ENCODE measurements at places on chromosomes 6 and 20.

- DNase-seq = peak; percentile 38
These were observed 55.0 kb upstream of the VSX1 start for GRCh38 chr20:25136643-25137559.

GRCh38 chr20:37309936-37310590 is 20.6 kb downstream of the MANBAL start:
- no peak for DNase-seq

- DNase-seq = no peak
These were observed 2.1 kb downstream of the RAET1E start for GRCh38 chr6:149895833-149896271.

- DNase-seq = peak; percentile 82
These were observed 4.0 kb upstream of the SPATS1 start for GRCh38 chr6:44338228-44339122.

- peak; percentile 62 for DNase-seq
These were observed 9.7 kb upstream of the ATXN1 start for GRCh38 chr6:16770701-16771569.

DNA sequence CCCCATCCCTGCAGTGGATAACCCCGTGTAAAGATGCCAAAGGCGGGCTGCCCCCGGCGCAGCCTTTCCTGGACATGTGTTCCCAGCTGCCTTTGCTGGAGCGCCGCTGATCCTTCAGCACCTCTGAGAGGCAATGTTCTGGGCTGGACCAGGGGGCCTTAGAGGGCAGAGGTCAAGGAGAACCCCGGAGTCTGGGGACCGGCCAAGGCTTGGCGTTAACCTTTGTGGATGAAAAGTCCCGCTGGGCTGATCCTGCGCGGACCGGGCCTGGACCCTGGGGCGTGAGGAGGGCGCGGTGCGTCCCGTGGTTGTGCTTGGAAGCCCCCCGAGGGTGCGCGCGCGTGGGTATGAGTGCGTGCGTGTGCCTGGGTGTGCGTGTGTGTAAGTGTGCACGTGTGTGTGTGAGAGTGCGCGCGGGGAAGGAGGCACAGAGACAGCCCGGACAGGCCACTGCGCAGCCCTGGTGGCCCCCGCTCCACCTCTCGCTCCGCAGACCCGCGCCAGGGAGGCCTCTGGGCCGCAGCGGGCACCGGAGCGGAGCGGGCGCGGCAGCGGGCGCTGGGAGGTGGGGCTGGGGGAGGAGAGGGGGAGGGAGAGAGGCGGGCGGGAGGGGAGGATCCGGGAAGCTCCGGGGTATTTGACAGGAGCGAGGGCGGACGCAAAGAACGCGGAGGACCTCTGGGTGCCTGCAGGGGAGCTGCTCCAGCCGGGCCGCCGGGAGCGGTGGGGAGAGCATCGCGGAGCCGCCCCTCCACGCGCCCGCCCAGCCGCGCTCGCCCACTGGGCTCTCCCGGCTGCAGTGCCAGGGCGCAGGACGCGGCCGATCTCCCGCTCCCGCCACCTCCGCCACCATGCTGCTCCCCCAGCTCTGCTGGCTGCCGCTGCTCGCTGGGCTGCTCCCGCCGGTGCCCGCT is at the start of gene SMOC2:
Gene SMOC2, plus strand, starts transcription at position 665 of the 914 bp plus-strand sequence. Its CDS starts 187 bp downstream, at position 852.
- DNase-seq = no peak

- DNase-seq = no peak
These were observed 696.5 kb upstream of the FLRT3 start for GRCh38 chr20:15033891-15034290.

DNA sequence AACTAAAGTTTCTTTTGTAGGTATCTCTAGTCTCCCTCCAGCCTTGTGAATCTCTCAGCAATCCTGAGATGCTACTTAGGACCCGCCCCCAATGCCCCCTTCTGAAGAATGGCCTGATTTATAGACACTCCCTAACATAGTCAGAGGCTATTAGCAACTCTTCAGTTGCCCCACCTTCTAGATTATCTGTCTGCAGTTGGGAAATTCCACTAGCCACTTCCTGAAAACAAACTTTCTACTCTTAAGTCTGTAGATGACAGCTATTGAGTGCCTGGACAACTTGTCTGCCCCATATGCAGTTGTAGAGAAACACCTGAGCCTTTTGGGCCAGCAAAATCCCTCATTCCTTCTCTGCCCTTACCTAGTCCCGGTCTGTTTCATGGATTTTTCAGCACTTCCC is 188.2 kb upstream of the PREP start:
- no peak for DNase-seq

DNA sequence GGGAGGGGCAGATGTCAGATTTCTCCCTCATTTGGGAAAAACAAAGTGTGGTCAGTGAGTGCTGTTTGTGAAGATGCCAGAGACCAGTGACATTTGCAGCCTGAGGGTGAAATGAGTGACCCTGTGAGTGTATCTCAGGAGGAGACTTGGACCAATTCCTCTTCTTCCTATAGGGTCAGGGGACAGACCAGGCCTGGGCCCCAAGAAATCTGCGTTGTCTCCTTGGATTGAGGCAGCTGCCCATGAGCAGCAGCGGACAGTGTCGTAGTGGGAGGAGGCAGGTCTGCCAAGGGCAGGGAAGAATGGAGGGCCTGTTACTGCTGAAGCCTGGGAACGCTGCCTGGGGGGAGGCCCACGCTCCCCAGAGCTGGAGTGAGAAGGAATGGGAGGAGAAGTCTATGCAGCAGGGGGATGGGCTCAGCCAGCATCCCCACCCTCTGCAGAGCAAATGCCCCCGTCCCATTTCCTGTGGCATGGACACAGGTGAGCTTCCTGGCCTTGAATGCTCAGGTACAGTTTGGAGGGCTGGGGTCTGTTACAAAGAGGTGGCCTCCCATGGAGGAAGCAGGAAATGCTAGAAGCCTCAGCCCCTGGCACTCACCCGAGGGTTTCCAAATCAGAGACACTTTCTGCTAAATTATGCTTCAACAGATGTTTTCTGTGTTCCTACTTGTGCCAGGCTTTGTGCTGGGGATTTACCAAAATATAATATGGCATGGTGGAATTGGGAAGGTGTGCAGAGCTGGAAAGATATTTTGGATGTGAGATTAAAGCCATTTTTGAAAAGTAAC is 29.8 kb downstream of the DAAM2 start:
- DNase-seq = no peak

DNA sequence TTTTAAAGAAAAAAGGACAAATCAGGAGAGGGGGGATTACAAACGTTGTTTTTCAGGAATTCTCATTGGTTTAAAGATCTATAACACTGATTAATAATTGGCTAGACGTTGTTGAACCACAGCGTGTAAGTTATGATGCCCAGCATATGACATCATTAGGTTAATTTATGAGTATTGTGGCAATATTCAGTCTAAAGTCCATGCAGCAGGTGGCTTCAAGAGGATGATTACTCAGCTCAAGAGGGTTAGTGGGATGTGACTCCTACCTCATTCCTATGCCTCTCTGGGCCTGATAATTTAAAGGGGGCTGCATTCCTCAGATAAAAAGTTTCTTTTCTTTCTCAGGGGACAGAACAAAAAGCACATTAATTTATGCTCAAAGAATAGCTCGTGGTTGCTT is 1309.0 kb downstream of the EPHA7 start:
- DNase-seq = no peak

DNA sequence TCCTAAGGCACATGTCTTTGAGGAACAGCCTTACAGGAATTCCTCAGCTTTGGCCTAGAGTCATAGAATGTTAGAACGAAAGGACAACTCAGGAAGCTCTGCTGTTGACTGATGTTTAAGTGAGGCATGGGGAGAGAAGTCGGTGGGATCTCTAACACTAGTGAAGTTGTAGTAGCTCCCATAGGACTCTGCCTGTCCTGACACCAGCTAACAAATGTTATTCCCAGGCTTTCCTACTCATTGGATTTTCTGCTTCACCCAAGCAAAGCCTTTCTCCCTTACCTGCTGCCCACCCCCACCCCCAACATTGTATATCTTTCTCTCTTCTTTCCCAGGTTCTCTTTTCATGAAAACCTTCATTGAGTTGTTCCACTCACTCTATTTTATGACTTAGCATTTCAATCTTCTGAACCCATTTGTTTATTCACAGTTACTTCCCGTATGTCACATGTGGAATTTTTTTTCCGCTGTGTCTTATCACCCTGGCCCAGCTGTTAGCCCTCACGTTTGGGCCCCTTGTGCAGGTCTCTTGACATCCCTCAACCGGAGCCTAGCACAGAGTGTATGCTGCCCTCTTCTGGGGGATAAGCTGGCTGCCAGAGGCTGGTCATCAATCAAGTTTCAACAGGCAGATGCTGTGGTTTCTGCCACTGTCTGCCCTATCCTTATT is 39.2 kb upstream of the RNF8 start:
- DNase-seq = peak; percentile 55

DNA sequence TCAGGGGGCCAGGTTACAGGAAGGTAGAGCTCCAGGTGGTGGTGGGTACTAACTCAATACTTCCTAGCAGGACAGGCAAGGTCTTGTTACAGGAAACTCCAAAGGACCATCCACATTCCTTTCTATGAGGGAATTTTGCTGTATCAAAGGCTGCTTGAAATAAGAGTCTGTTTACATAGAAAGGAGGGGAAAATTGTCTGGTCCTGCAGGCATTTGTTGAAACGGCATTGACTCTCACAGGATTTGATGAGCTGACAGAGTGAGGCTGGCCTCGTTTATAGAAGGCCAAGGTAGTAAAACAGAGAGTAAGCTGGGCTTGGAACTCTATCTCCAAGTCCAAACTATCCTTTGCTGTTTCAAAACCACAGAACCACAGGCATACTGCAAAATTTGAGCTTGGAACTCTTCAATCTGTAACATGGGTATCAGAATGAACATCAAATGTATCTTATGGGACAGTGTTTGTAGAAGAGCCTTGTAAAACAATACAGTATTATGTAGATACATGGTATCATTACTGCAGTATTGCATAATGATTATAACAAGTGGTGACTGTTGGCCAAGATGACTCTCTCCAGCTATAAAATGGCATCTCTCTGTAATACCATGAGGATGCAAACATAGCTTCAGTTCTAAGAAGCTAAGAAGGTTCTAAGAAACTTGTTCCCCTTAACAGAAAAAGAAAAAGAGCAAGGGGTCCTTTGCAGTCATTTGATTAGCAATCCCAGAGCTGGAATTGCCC is 61.5 kb downstream of the TRAM2 start:
- no peak for DNase-seq

- no peak for DNase-seq
These were observed 213.5 kb downstream of the RFPL4B start for GRCh38 chr6:112560651-112561050.

GRCh38 chr20:42734660-42735368 is 454.9 kb downstream of the PTPRT start:
- DNase-seq = no peak

DNA sequence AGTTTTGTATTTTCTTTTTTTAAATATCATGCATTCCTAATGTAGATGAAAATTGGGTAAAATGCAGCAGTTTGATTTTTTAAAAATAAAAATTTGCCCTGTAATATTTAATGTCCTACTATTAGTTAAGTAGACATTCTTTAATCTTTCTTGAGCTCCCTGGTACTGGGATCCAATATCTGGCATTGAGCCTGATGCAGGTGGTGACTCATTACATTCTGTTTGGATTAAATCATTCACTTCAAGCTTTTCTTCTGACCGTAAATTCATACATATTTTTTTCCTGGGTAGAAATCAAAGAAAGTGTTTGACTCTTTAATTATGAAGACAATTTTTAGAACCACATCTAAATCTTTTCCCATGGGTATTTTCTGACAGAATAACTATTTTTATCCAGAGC is 768.8 kb upstream of the SLC35B3 start:
- DNase-seq = no peak

DNA sequence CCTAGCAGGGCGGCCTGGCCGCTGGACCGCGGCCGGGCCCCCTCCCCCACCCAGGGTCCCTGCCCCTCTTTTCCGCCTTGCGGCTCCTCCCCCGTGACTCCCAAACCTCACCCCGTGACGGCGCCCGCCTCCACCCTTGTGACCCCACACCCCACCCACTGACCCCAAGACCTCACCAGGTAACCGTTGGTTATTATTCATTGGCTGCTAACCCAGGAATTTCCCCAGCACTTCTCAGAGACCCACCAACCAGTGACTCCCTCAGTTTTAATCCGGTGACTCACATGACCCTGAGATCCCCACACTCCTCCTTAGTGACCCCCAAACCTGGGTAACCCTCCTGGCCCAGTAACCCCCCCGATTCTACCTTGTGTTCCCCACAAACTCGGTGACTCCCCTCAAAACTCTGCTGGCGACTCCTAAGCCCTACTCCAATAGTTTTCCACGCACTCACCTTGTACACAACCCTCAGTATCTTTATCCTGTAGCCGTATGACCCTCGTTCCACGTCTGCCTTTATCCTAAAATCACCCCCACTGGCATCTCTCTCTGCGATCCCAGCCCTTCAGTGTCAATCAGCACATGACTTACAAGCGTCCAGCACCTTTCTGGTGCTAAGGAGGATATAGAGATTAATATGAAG is 534 bp downstream of the ZNF76 start:
- DNase-seq = peak; percentile 87

DNA sequence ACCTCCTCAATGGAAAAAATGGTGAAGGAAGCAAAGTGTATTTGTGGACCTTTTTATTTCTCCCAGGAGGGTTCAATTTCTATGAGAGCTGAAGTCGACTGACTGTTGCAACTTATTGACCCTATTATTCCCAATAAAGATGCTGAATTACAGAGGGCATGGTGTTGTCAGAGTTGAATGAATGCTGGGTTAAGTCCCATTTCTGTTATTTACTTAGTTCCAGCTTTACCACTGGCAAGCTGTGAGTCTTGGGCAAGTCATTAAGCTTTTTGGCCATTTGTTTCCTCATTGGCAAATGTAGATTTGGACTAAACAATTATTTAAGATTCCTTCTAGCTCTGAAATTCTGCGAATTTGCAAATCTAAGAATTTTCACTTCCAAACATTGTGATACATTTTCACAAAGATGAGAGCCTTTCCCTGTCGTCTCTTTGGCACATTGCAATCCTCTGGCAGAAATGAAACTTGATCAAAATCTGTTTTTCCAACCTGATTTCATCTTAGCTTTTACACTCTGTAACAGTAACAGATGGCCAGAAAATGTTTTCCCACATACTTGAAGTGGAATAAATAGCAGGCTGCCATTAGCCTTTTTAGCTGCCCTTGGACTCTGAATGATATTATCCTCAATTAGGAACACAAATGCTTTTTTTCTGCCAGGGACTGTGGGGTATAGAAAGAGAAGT is 21.3 kb downstream of the BLTP3A start:
- no peak for DNase-seq

GRCh38 chr20:38515631-38516030 is 43.0 kb downstream of the RALGAPB start:
- no peak for DNase-seq

- DNase-seq = no peak
These were observed 3.1 kb upstream of the MRPS10 start for GRCh38 chr6:42220807-42221206.

All from stimulated activated effector memory CD8-positive, alpha-beta T cell treated with anti-CD3 and anti-CD28 coated beads, Interleukin-12 subunit alpha, Interleukin-12 subunit beta, amount 100 ng/mL, for 72 hours (primary cell).